ENCODE measurements at places on chromosomes 11 and 22. TPM values are rescaled to one million over a fixed set of nuclear protein-coding genes. Genes with fewer than 3 reads are reported as not detected.

C11orf68 gene
- total RNA-seq: 24.5 TPM

OR8J1 gene
- total RNA-seq: not detected

GPR137 gene
- 9.9 TPM for total RNA-seq

FIBIN gene
- total RNA-seq: 74.6 TPM

DNAJC4 gene
- total RNA-seq: 10.7 TPM

RTN4R gene
- 4.0 TPM for total RNA-seq
